ENCODE measurements at places on chromosomes 12 and 14.

DNA sequence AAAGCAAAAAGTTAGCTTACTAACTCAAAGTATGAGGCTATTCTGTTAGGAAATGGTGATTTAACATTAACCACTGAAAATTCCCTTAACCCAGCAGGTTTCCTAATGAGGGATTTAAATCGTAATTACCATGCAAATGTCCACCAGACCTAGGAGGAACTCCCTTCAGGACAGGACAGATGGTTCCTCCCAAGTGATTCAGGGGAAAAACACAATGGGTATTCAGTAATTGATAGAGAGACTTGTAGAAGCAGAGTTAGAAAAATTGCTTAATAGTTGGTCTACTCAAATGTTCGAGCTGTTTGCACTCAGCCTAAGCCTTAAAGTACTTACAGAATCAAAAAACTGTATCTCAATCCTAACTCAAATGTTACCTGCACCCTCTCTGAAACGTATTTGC is 21.6 kb downstream of the RERGL start:
- DNase-seq: no peak

GRCh38 chr12:15547691-15548090 is 225.4 kb downstream of the PTPRO start:
- no peak for DNase-seq

GRCh38 chr12:93022603-93023340 is 93.7 kb upstream of the EEA1 start:
- no peak for DNase-seq

DNA sequence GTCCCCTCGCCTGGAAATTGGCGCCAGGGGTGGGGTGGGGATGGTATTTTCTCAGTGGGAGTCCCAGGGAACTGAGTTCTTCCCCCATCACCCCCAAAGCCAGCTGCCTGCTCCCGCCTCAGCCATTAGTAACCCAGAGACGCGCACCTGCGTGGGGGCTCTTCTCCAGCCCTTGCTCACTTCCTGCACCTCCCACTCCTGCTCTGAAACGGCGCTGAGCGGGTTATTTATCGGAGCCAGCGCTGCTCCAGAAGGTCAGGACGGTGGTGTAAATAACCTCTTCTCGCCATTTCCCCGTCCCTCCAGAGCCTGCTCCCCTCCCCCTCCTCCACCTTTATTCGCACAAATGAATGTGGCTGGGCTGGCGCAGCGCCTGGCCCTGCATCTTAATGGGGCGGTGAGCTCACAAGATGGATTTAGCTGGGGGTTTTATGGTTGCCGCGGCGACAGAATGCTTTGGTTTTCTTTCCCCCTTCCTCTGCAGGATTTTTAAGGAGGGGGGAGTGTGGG is 12.2 kb downstream of the GPR84 start:
- DNase-seq: no peak

DNA sequence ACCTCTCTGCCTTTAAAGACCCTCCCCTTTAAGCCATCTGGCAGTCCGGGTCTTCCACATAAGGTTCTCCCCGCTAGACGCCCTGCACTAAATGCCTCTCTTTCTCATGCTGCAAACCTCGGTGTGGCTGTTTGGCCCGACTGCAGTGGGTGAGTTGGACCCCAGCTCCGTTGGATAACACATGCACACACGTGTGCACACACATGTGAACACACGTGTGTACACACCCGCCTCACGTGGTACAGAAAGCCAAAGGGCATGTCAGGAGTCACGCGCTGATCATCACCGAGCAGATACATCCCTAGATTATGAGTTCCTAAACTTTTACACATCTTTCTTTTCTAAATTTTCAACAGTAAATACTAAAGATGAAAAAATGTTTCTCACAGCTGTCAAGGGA is 68.3 kb downstream of the RIMBP2 start:
- DNase-seq: no peak
